COR-L47 (cell line): ENCODE measurements at places on chromosomes 1 and 21.
A peak's percentile ranks its signal among the peaks of the same experiment; 100 is the strongest.

DNA sequence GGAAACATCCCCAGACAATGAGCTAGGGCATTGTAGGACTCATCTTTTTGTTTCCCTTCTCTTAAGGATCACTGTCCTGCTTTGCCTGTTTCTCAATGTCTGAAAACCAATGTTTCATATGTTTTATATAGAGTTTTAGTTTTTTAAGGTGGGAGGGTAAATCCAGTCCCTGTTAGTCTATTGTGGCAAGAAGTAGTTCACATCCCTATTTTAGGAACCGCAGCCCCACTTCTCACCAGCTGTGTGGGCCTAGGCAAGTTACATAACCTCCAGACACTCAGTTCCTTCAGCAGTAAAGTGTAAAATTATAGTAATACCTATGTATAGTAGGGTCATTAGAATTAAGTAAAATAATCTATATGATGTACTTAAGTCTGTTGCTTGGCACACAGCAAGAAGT lies 105.8 kb upstream of the WLS start:
- no peak for DNase-seq

- no peak for DNase-seq
Observed at GRCh38 chr1:71638081-71638766, 557.4 kb upstream of the ZRANB2 start.

- DNase-seq, result no peak
Observed at GRCh38 chr1:40774266-40774998, 9.2 kb upstream of the KCNQ4 start.

DNA sequence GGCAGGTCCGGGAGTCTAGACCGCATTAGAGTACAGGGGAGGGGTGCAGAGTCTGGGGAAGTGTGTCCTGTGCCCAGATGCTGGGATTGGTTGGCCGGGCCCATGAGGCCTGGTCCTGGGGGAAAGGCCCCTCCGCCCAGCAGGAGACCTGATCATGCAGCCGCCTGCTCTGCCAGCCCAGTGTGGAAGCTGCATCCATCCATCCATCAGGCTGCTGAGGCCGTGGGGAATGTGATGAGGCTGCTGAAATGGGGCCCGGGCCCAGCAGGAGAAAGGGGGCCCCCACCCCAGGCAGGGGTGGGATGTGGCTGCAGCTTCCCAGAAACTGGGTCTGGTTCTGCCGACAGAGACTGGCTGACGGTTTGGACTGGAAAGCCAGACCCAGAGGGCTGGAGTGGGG lies 37.2 kb downstream of the EPHA2 start:
- DNase-seq, result no peak

- DNase-seq, result no peak
Observed at GRCh38 chr1:182601913-182602312, 2.3 kb downstream of the RGS16 start.

DNA sequence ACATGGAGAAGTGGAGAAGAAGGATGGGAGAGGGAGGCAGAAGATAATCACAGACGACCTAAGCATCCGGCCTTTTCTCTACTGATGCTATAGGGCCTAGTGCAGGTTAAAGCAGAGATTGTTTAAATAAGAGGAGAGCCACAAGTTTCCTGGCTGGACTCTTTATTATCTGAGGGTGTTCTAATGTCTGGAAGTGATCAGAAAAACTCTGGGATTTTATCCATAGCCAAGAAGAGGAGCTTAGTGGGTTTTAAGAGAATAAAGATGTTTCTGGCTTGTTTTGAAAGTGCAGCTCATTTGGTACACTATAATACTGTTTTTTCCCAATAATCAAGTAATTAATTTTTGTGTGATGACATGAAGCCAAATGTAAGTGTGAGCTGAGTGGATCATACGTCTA lies 419.0 kb downstream of the PTBP2 start:
- no peak for DNase-seq

DNA sequence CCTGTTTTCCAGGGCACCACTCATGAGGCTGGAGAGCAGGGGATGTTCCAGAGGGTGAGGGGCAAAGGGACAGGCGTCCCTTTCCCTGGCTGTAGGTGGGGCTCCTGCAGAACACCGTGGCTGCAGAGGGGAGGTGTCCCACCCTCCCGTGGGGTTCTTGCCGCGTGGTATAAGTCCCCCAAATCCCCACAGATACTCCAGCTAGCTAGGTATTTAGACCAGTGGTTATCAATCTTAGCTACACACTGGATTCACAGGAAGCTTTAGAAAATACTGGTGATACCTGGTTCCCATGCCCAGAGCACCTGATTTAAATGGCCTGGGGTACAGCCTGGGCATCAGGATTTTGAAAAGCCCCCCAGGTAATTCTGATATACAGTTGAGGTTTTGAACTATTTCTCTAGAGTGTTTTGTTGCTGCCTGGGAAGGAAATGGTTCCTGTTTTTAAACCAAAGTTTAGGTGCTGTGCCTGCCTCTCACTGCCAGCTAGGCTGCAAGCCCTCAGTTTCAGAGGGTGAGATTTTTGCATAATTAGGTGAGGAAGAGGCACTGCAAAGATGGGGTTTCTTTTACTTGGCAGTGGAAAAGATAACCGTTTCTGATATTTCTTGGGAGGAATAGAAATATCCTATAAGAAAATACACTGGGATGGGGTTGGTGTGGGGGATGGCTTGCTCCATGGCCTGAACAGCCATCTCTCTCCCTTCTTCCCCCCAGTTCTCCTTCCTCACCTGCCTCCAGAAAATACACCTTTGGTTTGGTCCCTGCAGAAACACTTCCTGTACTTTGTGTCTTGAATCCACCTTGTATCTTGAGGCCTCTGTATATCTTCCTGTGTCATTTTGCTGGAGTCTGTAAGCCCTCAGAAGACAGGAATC lies 51.7 kb downstream of the RASSF5 start:
- DNase-seq, result no peak

- no peak for DNase-seq
Observed at GRCh38 chr1:81660286-81660685, 140.4 kb upstream of the ADGRL2 start.

GRCh38 chr1:9242338-9242969 lies 7.9 kb downstream of the H6PD start:
- DNase-seq, result no peak

DNA sequence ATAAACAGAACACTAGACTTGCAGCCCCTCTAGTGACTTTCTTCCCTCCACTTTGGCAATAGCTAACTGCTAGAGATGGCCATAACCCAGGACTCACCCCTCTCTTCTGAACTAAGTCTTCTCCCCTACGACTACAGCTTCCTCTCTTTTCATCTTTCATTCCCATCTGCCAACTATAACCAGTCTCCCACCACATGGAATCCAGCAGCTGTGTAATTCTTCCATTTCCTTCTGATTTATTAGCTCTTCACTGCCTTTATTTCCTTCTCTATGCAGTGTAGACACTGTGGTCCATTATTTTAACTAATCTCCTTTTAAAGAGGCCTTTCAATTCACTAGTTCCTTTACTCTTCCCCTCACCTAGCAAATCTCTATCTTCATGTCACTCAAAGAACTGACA lies 13.4 kb upstream of the KCNK1 start:
- no peak for DNase-seq

GRCh38 chr1:59092126-59092525 lies 204.8 kb upstream of the FGGY start:
- DNase-seq, result no peak

DNA sequence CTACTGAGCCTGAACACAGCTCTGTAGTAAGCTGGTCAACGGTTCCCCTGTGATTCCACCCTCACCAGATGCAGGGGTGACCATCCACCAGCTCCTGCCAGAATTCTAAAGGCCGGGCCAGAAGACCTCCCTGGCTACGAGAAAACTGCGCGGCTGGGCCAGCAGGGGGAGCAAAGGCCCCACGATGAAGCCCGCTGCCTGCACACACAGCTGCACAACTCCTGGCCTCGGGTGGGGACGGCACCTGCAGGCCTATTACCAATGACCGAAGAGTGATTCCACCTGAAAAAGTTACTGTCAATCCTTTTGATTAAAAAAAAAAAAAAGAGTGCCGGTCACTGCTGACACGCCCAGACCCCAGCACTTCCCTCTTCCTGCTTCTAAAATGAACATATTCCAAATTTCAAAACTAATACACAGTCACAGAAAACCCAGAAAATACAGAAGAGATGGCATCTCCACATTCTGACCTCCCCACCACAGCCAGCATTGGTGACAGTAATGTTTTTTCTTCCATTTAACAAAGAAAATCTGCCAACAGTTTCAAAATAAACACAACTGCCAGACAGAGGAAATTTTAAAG lies 49.8 kb upstream of the RIPK4 start:
- peak; percentile 29 for DNase-seq

DNA sequence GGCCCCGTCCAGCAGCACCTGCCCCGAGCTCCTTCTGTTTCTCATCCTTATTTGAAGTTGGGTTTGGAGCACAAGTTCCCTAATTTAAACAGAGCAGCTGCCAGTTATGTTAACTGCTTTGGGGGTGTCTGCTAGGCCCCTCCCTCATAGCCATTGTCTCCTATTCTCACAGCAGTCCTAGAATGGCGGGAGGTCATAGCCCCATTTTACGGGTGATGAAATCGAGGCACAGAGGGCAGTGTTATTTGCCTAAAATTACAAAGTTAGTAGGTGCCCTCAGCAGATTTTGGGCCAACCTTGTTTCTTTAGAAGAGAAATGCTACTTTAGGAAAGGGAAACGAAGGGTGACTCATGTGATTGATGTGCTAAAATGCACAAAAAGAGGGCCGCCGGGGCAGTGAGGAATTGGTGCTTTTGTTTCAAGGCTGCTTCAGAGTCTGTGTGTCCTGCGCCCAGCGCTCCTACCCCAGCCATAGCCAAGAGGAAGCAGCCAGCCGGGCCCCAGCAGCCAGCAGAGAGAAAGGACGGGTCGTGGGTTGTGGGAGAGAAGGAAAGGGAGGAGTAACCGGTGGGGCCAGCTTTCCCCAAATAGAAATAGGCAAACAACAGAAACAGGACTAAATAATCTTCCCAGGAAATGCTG lies 13.0 kb downstream of the VANGL1 start:
- no peak for DNase-seq

DNA sequence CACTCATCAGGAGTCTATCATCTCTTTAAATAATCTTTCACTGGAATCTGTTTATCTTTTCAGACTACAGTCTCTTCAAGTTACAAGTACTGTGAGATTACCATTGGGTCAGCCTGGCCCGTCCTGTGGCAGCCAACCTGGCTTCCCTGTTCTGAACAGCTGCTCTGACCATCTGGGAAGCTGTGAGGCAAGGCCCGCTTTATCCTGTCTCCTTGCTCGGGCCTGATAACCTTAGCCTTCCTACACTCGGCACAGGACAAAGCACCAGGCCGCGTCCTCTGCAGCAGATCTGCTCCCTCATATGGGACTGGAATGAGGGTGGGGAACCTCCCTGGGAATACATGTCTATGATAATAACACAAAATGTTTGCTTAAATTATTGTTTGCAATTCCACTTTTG lies 113.3 kb downstream of the PTPN14 start:
- DNase-seq, result no peak

DNA sequence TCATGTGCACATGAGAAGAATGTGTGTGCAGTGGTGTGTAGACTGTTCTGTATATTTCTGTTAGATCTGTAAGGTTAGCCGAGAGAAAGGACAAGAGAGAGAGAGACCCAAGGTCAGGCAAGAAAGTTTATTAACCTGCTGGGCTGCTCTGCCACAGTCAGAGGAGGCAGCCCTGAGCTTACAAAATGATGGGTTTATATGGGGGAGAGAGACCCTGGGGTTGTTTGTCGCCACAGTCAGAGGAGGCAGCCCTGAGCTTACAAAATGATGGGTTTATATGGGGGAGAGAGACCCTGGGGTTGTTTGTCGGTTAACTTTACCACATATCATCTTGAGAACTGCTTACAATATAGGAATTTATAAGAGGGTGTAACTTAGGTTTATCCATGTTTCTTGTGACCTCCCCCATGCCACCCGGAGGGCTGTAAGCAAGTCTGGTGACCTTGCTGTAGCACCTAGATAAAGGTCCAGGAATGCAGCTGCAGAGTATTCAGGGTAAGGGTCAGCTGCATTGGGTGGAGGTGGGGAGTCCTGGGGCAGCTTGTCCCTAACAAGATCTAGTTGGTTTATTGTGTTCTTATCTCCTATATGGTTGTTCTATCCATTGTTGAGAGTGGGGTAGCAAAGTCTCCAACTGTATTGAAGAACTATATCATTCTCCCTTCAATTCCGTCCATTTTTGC lies 9.3 kb upstream of the ZBTB40 start:
- DNase-seq, result no peak

DNA sequence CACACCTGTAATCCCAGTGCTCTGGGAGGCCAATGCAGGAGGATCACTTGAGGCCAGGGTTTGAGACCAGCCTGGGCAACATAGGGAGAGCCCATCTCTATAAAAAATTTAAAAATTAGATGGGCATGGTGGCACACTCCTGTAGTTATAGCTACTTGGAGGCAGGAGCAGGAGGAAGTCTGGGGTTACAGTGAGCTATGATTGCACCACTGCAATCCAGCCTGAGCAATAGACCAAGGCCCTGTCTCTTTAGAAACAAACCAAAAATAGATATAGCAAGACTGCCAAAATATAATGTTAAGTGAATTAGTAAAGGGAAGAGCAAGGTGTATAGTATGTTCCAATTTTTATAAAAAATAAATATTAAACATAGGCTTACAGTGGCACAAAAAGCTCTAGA lies 28.8 kb downstream of the PLEKHO1 start:
- DNase-seq, result no peak

GRCh38 chr1:159307346-159308020 lies 5.3 kb downstream of the FCER1A start:
- no peak for DNase-seq

GRCh38 chr1:164977561-164977960 lies 379.0 kb downstream of the LMX1A start:
- no peak for DNase-seq

GRCh38 chr1:172286629-172287076 lies 133.8 kb upstream of the C1orf105 start:
- no peak for DNase-seq

GRCh38 chr1:1292442-1292779 lies 12.2 kb downstream of the SCNN1D start:
- DNase-seq, result no peak

DNA sequence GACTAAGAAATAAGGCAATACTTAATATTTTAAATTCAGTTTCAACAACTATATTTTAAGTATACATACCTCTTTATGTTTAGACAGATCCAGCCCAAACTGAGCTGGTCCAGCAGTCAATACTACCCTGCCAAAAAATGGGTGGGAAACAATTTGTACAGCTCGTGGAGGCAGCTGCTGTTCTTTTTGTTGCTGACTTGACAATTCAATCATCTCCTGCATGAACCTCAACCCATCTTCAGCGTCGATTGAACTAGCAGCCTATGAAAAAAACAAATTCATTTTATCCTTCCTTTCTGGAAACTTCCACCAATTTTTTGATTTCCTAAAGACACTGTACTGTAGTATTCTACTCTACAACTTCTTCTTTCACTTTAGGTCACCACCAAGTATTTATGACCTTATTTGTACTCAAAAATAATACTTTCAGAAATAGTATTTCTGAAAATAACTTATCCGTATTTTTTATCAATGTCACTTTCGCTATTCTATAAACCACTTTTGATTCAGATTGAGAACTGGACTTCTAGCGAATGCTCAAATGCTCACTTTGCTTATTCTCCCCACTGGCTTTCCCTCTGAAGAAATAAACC lies 46.5 kb downstream of the EDEM3 start:
- no peak for DNase-seq
